NCI-H1436 (cell line): ENCODE measurements at places on chromosomes 3 and 15.

DNA sequence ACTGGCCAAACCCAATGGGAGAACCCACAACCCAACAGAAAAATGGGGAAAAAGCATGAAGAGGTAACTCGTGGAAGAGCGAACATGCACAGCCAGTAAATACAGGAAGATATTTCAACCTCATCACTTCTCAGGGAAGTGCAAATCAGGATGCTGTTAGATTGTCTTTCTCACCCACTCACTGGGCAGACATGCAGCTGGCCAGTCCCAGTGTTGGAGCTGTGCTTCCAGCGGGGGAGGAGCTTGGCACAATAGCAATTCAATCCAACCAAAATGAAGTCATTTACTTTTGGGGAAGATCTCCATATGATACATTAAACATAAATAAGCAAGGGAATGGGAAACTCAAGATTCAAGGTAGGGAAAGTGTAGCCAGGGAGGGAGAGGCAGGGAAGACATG is 12.1 kb downstream of the WNT7A start:
- DNase-seq = no peak

GRCh38 chr15:69319384-69320375 is 21.0 kb downstream of the PAQR5 start:
- DNase-seq = no peak

DNA sequence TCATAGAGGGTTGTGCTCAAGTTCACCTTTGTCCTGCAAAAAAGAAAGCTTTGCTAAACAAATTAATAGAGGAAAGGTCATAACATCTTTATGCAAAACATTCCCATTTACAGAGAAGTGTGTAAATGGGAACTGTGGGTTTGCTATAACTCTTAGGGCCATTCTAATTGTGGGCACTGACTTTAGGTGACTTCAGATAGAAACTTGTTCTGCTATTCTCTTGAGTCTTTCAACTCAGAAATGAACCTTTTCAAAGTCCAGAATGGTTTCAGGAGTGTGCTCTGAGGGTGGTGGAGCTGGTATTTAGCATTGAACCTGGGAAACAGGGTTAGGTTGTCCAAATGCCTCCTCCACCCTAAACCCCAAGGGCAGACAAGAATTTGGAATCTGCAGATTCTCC is 34.0 kb downstream of the SPTSSB start:
- no peak for DNase-seq

DNA sequence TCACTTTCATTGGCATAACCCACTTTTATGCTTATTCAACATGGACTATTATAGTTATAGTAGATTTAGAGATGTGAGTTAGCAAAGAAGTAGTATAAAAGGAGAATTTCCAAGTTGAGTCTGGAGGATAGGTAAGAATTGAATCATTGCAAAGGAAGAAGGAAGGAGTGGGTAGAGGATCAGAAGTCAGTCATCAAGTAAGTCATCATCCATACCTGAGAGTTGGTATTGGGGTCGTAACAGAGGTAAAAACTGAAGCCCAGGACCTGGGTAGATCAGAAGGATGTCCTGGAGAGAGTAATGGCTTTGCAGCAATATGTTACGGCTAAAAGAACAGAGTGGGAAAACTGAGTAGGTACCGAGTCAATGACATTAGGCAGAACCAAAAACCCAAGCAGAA is 265.7 kb downstream of the SUCLG2 start:
- no peak for DNase-seq

DNA sequence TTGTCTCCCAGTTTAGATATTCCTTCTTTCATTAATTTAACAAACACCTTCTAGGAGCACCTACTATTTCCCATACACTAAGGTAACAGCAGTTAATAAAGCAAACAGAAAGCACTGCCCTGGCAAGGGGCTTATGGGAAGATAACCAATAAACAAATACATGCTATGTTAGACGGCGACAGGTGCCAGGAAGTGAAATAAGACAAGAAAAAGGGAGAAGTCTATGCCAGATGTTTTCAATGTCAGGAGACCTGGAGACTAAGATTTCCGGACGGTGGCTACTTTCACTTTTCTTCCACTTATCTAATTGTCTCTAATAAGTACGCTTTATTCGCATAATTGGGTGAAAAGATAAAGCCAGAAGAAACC is 32.5 kb upstream of the ZNF445 start:
- no peak for DNase-seq

DNA sequence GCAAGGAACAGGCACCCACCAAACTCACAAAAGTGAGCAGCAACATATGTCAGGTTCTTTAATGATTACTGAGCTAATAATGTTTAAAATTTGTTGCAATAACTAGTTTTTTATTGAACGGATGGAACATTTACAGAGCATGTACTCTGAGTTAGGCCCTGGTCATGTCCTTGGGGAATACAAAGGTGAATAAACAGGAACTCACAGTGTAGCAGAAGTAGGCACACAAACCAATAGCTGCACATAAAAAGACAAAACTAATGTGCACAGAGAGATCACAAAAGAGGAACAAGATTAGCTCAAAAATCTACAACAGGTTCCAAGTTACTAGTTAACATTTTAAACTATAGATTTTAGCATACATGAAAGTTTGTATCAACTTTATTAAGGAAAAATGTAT is 505.3 kb upstream of the PPP2R3A start:
- DNase-seq = no peak

GRCh38 chr3:106635826-106636225 is 741.4 kb upstream of the CCDC54 start:
- no peak for DNase-seq

DNA sequence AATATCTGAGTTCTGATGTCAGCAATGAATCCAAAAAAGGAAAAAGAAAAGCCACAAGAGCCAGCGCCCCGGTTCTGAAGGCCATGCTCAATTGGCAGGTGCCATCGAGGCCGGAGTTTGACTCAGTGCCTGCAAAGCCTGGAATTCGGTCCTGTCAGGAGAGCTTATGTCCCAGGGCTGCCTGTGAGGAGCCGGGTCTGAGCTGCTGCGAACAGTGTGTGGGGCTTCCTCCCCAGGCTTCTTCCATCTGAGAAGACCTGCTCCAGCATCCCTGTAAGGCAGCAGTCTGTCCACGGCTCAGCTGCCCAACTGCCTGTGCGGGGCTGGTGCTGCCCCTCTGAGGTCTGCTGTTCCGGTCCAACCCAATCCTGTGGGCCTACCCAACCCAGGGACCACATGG is 46.1 kb downstream of the ROPN1B start:
- DNase-seq = no peak

DNA sequence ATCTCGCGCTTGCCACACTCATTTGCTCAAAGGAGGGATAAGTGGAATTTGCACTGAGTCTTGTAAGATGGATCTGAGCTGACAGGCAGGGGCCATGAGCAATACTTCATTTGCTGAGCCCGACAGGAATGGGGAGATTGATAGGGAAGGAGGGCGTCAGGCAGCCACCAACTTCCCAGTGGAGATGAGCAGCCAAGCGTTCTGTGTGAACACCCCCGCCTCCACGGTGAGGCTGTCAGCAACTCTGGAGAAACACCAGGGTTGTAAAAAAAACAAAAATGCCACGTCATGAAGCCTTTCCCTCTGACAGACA is 36.8 kb downstream of the TLE3 start:
- no peak for DNase-seq

GRCh38 chr3:103963599-103963998 is 1403.1 kb upstream of the ALCAM start:
- no peak for DNase-seq

GRCh38 chr3:62911526-62911925 is 36.3 kb upstream of the CADPS start:
- DNase-seq = no peak

- no peak for DNase-seq
These were observed 89.7 kb upstream of the KLF13 start for GRCh38 chr15:31237043-31237324.

DNA sequence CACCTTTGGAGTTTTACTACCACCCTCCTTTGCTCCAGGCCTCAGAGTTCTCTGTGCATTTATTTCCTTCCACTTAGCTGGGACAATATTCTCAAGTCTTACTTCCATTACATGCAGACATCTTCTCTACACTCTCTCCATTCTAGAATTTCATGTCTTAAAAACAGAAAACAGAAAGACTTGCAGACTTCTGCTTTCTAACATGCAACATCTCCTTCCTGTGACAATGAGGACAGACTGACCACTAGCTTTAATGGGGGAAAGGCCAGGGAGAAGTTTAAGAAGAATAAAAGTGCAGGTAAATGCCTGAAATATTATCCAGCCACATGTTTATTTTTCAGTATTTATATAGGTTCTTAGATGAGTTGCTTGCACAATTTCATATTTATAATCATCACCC is 17.1 kb upstream of the CSTA start:
- no peak for DNase-seq

- no peak for DNase-seq
These were observed 41.0 kb upstream of the PRICKLE2 start for GRCh38 chr3:64266065-64266931.

- DNase-seq = no peak
These were observed 45.1 kb downstream of the MFSD1 start for GRCh38 chr3:158846803-158847451.

DNA sequence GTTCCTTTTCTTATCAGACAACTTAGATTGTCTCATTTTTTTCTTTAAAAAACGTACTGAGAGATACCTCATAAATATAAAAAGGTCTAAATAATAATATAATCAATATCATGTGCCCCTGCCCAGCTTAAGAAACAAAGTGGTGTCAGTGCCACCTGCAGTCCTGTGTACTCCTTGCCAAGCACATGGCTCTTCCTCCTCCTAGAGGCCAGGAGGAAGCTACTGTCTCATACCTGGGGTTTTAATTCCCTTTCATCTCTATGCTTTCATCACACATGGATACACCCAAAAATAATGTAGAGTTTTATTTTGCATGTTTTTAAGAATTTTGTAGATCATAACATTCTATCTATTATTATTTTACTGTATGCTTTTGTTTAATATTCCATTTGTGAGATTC is 98.6 kb upstream of the C15orf61 start:
- no peak for DNase-seq

- peak; percentile 14 for DNase-seq
These were observed 9.6 kb downstream of the TGM4 start for GRCh38 chr3:44883999-44884431.

DNA sequence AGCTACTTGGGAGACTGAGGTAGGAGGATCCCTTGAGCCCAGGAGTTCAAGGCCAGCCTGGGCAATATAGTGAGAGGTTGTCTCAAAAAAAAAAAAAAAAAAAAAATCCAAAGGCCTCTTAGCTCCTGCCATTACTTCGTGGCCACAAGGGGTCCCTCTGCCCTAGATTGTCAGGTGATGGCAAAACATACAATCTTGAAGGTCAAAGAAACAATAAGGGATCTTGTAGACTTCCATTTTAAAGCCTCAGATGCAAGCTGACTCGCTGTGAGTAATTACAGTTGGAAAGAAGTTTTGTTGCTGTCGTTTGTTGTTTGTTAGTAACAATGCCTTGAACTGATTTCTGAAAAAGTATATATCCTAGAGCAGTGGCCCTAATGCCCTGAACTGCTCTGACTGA is 55.9 kb upstream of the PLCL2 start:
- DNase-seq = no peak

DNA sequence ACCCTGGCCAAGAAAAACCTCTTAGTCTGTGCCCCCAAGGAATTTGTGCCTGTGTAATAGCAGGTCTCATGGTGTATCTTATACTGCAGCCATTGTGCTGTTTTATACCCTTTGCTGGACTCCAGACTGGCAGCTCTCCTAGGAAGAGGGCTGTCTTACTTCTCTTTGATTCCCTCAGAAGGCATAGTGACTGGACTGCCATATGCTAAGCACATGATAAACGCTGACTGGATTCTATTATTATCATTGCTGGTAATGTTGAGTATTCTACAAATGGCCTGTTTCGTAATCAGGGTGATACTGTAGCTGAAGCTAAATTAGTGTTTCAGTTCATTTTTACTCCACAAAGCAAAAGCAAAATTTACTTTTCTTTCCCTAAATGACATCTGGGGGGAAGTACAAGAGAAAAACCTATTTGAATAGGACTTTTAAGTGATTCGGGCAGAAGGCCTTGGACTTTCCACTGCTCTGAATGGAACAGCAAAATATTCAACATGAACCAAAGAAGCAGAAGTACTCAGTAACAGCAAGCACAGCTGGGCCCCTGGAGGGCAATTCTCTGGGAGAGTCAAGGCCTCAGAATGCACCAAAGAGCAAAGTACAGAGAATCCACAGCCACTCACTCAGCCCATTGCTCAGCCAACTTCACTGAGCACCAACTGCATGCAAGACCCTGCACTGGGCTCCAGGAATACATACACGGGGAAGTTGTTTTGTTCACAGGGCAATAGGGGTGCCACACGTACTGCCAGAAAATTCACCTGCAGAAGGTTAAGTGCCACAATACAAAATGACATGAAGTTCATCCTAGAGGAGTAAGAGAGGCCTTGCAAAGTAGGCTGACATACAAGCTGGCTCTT is 7.9 kb upstream of the BCL2A1 start:
- DNase-seq = no peak

DNA sequence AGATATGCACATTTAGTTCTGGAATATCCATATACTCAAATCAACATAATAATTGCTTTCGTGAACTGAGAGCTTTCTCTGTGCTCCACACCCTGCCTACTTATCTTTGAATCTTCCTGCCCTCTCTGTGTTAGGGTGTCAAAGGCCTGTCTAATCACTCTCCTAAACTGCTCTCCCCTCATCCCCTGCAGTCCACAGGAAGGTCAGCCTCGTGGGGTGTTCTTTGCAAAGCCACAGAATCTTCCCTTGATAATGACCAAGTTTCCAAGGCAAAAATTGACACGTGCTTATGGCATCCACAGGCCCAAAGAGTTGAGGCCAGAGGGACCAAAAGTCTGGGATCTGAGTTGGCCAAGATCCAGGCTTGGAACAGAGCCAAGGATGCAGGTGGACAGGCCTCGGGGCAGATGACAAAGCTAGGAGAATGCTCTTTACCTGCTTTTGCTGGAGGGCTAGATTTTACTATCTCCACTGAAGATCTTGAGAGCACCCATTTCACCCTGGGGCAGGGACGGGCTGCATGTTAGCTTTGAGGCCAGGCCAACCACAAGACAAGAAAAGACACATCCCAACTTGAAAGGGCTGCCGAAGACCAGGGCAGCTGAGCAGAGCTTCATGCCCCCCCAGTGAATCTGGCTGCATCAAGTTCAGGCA is 20.4 kb downstream of the BHLHE40 start:
- DNase-seq = no peak

DNA sequence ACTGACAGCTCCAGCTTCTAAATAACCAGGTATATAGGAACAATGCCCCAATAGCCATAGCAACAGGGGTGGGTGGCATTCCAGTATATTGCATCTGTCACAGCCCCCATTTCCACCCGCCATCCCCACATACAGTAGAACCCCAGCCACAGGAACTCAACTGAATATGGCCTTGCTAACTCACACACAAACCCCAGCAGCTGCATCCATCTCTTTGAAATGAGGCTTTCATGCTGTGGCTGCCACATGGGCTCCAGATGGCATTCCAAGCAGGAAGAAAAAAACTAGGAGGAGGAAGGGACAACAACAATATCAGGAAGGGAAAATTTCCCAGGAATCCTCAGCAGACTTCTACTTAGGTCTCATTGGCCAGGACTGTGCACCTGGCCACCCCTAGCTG is 54.6 kb downstream of the CCR3 start:
- no peak for DNase-seq

DNA sequence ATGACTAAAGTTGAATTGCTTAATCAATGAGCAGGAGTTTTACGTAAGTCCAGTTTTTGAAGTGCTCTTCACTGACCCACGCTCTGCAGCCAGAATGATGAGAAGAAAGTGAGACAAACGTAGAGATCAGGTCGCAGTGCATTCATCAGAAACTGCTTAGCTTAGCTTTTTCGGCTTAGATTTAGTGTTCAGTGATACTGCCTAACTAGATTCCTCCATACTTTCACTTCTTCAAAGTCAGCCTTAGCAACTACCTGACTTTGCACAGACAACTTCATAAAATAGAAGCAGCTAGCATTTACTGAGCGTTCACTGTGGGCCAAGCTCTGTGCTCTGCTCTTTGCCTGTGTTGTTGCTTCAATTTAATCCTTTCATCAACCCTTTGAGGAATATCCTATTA is 116.1 kb downstream of the KCNH8 start:
- DNase-seq = no peak
